ENCODE measurements at places on chromosomes 16 and 17.

DNA sequence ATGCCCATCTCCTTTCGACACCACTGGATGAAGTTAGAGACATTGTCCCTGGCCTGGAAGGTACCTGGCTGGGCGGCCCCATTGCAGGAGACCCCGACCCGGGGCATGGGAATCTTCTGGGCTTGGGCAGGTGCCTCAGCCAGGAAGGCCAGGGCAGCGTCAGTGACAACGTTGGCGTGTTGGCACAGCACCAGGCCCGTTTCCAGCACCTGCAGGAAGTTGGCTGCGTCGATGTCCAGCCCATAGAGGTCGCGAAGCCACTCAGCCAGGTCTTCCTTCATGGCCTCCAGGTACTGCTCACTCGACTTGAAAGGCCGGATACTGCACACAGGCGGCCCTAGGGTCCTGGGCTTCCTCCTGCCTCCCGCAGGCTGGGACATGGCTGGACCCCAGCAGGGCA is 568 bp downstream of the GAS2L2 start:
- no peak for DNase-seq

DNA sequence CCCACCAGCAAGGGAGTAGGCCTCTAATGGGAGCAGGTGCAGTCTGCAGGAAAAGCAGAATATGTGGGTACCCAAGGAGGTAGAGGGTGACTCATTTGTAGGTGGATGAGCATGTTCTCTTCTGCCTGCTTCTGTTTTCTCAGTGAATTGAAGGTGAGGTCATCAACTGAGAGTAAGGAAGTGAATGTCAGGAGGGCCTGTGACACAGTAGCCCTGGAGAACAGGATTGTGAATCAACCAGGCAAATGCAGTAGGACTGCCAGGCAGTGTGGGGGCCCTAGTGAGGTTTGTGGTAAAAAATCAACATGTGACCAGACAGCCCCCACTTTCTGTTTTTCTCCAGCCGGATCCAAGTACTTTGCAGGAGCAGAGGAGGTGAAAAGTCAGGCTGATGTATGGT is 150.5 kb upstream of the SOX9 start:
- DNase-seq: no peak

GRCh38 chr17:74999523-74999922 is 12.1 kb downstream of the CDR2L start:
- DNase-seq: no peak

- DNase-seq: no peak
Observed at GRCh38 chr17:82933911-82934310, 94.1 kb upstream of the ZNF750 start.

DNA sequence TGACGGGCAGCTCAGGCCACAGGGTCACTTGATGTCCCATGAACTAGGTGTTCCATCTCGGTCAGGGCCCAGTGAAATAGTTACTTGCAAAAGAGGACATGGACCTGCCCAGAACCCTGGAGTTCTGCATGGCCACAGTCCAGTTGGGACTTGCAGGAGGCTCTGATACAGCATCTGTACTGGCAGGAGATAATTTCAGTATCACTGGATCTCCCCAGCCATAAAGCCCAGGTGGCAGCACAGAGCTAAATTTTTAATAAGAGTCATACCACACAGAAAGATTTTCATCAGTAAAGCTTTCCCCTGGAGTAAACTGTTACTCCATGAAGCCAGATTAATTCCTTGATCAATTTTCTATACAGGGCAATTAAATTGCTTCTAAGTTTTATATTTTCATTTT is 18.0 kb upstream of the SLC16A5 start:
- peak; percentile 67 for DNase-seq

GRCh38 chr17:13492737-13493122 is 109.0 kb downstream of the HS3ST3A1 start:
- DNase-seq: no peak
